ENCODE measurements at places on chromosomes 7 and 10.

DNA sequence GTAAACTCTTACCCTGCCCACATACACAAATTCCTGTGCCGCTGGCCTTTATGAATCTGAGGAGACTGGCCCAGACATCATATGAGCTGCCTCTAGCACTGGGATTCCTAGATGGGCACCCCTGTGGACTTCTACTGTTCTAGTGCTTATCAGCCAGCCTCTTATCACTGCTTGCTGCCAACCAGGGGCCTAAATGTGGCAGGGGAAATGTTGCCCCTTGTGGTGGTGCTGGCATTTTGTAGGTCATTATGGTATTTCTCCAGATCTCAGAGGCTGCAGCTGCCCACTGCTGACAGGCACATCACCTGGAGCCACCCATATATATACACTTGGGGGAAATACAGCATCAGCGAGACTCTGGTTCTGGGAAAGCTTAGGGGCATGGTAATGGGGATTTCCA is 5.4 kb downstream of the SFR1 start:
- no peak for DNase-seq

GRCh38 chr7:130338233-130338632 is 6.4 kb upstream of the CPA5 start:
- DNase-seq: no peak

- DNase-seq: no peak
Observed at GRCh38 chr7:130843703-130844102, 109.7 kb upstream of the KLF14 start.

DNA sequence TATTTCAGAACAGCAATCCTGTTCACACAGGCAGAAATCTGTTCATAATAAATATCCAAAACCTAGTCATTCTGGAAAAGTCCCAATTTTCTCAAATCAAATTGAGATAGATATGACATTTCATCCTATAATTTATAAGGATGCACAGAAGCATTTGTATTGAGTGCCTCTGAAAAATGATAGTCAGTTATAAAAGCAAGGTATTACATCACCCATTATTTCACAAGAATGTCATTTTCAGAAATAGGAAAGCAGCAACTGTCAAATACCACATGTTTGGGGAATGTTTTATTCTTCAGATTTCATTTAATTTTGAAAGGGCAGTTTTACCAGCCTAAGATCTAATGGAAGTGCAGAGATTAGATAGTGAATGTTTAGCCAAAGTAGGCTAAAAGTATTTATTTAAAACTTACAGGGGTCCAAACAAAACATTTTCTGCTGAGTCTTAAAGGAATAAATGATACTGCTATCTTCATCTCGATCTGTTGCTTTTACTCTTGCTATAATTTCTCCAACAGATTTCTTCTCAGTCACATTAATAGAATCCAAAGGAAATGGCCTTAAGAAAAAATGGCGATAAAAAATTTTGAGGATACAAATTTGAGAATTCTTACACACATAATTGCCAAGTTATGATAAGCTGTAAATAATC is 185.8 kb downstream of the HGF start:
- DNase-seq: no peak

- no peak for DNase-seq
Observed at GRCh38 chr10:58467931-58468635, 44.6 kb upstream of the BICC1 start.

DNA sequence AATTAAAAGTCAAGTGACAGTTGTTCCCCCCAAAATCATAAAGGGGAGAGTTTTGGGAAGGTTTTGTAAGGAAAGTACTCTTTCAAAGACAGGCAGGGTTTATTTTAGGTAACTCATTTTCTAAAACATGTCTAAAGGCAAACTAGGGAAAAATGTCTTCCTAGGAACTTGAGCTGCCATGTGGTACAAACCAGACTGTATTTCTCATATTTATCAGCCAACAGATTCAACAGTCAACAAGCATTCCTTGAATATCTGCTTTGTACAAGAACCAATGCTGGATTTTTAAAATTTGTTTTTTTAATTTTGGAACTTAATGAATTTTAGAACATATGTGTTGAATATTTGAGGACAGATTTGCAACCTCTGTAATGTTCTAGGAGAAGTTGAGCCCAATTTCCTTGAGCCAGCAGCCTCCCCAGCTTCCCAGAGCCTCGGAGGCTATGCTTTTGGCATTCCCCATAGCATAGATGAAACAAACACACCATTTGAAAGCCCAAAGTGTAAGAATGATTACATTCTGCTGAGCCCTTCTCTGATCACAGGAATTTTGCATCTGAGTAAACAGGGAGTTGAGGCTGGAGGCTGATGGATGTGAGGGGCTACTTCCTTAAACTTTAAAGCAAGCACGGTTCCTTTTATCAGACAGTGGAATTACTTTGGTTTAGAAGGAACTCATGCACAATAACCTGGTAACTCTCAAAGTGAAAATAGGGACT is 345.1 kb downstream of the RNLS start:
- DNase-seq: no peak

GRCh38 chr7:27176962-27177794 is 3.1 kb upstream of the HOXA10 start:
- no peak for DNase-seq

GRCh38 chr10:102229810-102230263 is 3.7 kb downstream of the ELOVL3 start:
- peak; percentile 73 for DNase-seq

DNA sequence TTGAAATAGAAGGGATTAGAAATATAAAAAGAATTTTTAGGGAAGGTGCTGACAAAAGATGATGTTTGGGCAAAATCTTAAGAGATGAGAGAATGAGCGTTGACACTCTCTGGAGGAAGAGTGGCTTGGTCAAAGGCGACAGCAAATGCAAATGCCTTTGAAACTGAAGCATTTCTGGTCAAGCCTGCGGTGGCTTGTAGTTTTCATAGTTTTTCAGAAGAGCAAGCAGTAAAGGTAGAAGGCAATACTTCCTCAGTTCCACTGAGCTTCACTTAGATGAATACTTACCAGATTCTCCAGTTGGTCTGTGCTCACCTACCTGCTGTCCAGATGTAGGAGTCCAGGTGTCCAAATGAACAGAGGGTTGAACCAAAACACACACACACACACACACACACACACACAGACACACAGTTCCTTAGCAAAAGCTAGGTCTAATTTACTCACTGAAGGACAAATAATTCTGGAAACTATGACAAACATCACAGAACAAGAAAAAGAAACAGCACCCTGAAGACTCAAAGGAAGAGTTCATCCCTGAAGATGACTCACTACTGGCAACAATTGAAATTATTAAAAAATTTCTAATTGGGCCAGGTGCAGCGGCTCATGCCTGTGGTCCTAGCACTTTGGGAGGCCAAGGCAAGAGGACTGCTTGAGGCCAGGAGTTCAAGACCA is 12.1 kb upstream of the STK17A start:
- DNase-seq: no peak

GRCh38 chr10:123348691-123349572 is 194.7 kb downstream of the BUB3 start:
- no peak for DNase-seq

GRCh38 chr7:134599371-134599770 is 47.3 kb upstream of the BPGM start:
- no peak for DNase-seq

DNA sequence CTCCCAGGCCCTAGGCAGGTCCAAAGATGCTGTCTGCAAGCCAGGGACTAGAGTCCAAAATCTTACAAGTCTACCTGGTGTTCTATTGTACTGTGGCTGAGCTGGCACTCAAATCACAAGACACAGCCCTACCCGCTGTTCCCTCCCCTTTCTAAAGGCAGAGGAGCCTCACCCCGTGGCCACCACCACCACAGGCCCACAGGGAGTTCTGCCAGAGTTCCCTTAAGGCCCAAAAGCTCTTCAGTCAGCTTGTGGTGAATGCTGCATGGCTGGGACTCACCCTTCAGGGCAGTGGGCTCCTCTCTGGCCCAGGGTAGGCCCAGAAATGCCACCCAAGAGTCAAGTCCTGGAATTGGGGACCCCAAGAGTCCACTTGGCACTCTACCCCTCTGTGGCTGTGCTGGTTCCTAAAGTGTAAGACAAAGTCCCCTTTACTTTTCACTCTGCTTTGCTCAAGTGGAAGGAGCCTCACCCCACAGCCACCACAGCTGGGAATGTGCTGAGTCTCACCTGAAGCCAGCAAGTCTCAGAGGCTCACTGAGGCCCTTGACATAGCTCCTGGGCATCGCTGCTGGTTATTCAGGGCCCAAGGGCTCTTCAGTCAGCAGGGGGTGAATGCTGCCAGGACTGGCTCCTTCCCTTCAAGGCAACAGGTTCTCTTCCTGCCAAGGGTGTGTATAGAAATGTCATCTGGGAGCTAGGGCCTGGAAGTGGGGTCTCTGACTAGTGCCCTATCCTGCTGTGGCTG is 48.8 kb upstream of the PSAP start:
- DNase-seq: no peak

DNA sequence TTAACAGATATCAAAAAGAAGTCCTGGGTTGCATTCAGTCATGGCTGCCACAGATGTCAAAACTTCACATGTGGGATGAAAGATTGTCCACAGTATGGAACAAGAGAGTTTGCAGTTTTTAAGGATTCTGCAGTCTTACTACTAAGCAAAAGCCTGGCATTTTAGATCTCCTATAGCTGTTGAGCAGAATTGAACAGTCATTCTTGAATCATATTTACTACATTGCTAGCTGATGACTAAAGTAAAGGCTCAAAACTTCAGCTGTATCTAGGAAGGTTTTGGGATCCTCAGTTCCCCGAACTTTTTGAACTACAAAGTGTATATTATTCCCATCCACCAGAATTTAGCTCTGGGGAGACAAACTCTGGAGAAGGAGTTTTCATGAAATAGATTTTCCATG is 31.0 kb downstream of the BET1 start:
- DNase-seq: no peak

DNA sequence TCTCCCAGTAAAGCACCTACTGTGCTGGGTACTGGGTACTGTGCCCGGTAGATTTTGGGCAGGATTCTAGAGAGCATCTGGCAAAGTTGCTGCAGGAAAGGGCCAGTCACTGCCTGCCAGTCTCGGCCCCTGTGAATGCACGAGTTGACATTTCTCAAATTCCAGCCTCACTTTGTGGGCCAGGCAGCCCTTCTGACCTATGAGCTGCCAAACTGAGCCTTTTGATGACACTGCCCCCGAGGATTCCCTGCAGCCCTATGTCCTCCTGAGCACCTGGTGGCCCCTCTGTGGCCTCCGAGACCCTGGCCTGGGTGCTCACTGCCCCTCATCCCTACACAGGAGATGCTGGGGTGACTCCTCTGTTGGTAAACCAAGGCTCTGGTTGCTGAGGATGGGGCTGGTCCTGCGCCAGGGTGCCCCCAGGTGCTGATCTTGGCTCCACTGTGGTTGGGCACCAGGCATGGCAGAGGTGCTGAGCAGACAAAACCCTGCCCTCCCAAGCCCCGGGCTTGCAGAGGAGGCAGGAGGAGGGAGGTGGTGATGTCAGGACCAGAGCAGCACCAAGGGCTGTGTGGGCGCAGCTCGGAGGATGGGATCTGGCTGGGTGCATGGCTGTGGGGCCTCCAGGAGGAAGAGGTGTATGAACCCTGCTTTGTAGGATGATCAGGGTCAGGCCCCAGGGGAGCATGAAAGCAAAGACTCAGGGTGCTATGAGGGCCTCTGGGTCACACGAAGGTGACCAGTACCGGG is 16.2 kb downstream of the LHPP start:
- no peak for DNase-seq

DNA sequence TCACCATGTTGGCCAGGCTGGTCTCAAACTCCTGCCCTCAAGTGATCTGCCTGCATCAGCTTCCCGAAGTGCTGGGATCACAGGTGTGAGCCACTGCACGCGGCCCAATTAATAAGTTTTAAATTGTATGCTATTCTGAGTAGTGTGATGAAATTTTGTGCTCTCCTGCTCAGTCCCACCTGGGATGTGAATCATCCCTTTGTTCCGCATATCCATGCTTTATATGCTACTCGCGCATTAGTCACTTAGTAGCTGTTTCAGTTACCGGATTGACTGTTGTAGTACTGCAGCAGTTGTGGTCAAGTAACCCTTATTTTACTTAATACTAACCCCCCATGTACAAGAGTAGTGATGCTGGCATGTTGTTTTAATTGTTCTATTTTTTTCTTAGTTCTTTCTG is 47.3 kb upstream of the OIT3 start:
- no peak for DNase-seq

DNA sequence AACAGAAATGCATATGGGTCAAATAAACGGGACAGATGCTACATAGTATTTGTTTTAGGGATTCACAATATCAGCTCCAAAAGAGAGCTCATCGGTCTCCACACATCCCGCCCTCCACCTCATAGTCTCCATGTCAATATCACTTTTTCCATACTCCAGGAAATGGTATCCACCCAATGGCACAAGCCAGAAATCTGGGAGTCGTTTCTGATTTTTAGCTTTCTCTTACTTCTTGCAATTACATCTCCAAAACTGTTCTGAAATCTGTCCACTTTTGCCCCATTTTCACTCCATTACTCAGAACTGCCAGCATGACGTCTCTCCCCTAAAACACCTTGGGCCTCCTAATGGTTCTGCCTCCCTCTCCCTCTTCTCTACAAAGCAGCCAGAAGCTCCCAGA is 47.4 kb upstream of the EZH2 start:
- DNase-seq: no peak

DNA sequence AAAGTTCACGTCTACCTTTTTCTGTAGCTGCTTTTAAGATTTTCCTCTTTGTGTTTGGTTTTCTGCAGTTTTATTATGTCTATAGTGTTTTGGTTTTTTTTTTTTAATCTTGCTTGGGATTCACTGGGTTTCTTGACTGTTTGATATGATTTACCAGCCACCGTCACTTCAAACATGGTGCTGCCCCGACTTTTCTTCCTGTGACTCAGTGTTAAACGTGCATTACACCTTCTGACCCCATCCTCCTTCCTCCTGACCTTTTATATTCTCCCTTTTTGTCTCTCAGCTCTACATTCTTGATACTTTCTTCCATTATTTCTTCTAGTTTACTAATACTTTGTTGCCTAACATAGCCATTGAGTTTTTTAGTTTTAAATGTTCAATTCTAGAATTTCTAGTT is 61.5 kb downstream of the GNA12 start:
- DNase-seq: no peak

DNA sequence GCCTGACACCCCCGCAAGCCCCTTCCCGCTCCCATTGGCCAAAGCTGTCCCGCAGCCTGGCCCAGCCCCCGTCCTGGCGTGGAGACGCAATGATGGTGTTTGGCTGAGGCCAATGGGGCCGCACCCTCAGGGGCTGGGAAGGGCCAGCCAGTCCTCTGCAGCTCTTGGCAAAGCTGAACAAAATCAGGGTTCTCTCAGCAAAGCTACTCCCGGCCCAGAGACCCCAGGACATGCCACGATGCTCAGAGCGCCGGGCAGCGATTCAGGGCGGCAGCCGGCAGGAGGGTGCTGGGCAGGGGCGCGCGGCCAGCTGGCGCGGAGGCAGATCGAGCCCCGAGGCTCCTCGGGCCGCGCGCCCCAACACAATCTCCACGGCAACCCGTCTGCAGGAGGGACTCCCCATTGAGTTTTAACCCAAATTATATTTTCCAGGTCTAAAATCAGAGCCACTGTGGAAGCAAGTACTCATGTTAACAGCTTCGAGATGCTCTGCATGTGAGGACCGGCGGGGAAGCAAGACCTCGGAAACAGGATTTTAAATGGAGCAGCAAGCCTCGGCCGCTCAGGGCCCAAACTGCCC is 8.8 kb upstream of the CNPY1 start:
- DNase-seq: no peak

GRCh38 chr7:151019130-151019447 is 5.2 kb downstream of the ATG9B start:
- no peak for DNase-seq

- DNase-seq: no peak
Observed at GRCh38 chr7:87510411-87510875, 35.0 kb upstream of the ABCB4 start.

GRCh38 chr7:130733931-130734814 is at the start of gene KLF14:
Gene KLF14, minus strand, starts transcription at chr7:130734207. Its CDS starts 174 bp downstream, at chr7:130734033.
- DNase-seq: peak; percentile 23

- DNase-seq: no peak
Observed at GRCh38 chr10:72490951-72491350, 134.9 kb downstream of the MICU1 start.
